ENCODE measurements at places on chromosomes 7 and 10. TPM values are rescaled to one million over a fixed set of nuclear protein-coding genes. Genes with fewer than 3 reads are reported as not detected.
A peak's percentile ranks its signal among the peaks of the same experiment; 100 is the strongest.

DNA sequence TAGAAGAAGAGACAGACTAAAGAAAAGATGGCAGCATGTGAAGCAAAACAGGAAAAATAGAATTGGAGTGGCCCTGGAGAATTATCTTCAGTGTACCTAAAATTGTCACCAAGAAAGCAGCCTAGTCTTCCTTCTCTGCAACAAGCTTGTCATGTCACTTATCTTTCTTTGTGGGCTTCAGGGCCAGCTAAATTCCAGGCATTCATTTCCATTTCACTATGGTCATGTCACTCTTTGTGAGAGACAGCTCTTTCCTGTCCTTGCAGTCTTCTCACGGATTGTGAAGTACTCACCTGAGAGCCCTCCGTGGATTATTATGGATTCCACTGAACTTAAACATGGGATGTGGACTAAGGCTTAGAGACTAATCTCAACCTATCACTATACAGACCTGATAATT is 9.0 kb upstream of the HKDC1 start:
- DNase-seq: no peak

DNA sequence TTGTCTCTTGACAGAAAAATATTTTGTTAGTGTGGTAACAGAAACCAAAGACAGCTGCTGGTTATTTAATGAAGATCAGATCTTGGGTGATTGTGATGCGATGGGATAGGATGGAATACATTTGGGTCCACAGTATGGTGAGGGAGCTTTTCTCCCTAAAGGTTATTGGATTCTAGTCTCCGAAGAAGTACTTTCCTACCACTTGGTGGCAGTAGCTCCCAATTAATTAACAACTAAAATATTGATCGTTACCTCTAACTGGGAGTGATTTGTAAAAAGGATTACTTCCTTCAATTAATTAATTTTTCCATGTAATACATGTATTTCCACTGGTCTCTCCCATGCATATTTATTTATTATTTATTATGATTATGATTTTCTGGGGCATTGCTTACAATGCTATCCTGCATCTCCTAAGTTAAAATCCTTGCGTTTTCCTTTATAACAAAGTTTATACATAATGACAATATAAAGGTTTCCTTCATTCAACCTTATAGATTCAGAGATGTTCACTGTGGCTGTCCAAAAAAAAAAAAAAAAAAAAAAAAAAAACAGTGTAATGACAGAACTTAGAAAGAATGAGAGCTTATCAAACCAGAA is 25.6 kb downstream of the TMEM196 start:
- peak; percentile 11 for DNase-seq

GRCh38 chr10:133379152-133379800 is at the start of gene PAOX:
Gene PAOX (plus strand): TSS chr10:133379262. CDS start chr10:133379317, 55 bp downstream.
- DNase-seq: no peak

DNA sequence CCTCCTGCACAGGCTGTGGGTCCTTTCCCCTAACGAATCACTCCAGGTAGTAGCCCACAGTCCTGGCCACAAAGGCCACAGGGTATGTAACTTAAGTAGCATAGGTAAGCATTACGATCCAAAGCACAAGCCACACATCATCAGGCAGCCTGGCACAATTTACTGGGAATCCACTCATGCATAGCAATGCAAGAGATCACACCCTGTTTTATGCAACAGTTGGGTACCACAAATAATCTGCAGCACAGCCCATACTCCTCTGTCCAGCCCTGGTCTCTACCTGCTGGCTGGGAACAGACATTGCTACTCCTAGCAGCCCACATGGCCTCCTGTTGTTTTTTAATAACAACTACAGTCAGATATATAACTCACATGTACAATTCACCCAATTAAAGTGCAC is 34.3 kb downstream of the SRPK2 start:
- DNase-seq: no peak

- peak; percentile 35 for DNase-seq
Observed at GRCh38 chr7:6106140-6106904, 75.1 kb downstream of the ANKRD61 start.

GRCh38 chr7:46224363-46224762 is 303.3 kb upstream of the IGFBP3 start:
- DNase-seq: peak; percentile 20

- DNase-seq: no peak
Observed at GRCh38 chr10:48722153-48723145, 37.8 kb downstream of the WDFY4 start.

DNA sequence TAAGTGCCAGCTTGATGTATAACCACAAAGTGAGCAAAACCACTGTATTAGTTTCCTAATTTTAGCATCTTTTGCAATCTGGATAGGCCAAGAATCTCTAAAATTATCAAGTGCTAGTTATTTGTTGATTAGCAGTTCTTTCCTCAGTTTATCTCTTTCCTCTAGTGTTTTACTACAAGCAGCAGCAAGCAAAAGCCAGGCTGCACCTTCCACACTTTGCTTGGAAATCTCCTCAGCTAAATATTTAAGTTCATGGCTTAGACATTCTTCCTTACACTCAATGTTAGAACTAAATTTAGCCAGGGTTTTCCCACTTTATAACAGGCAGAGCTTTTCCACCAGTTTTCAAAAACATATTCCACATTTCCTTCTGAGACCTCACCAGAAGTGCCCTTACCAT is 85.7 kb upstream of the BMPER start:
- no peak for DNase-seq

DNA sequence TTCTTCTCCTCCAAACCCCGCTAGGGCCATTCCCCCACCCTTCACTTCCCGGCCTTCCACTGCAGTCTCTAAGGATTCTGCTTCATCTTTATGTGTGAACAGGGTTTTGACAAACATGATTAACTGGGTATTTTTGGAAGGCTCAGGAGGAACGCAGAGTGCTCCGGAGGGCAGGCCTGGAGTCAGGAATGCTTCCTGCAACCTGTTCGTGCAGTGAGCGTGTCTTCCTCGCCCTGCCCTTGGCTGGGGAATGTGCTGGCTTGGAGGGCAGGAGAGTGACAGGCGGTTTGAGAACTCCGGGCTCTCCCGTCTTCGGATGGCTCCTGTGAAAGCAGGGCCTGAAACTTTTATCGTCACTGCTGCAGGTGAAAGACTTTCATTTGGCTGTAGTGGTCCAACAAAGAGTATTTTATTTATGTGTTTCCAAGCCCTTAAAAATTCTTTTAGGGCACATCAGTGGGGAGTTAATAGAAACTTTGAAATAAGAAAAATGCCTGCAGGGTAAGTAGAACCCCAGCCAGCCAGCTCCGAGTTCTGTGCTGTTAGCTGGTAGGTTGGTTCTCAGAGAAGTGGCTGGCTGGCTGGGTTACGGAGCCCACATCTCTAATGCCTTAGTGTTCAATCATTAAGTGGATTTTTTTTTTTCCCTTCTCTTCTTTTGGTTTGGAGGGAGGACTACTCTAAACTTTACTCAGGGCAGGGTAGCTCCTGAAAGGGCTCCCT is 51.0 kb downstream of the TCF7L2 start:
- no peak for DNase-seq

DNA sequence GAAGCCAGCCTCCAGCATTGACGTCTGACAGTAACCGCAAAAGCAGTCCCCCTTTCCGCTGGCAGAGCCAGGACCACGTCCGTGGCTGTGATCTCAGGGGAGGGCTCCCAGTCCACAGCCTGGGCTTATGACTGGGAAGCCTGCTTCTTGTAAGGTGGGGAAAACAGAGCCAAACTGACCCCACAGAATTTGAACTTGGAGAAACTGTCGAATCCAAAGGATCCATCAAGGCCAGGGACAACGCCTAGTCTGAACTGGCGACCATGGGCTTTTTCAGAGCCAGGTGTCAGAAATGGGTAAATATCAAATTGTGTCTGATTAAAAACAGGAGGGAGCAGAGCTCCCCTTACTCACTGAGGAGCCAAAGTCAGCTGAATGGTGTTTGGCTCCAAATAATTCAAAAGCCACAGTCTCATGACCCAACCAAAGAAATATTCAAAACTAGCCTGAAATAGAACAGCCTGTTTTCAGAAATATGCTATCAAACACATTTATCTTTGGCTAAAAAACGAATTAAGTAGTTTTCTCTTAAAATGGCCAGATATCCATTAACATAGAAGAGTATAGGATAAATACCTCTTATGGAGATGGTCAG is 751.4 kb upstream of the GALNT17 start:
- DNase-seq: no peak

The NOLC1 gene
- total RNA-seq: 33.0 TPM

The GPER1 gene
- total RNA-seq: 1.6 TPM

The GIMAP4 gene
- 19.1 TPM for total RNA-seq
